ENCODE measurements at places on chromosomes 5 and 9.

- no peak for DNase-seq
Measured at GRCh38 chr9:4530375-4530774, 40.1 kb downstream of the SLC1A1 start.

DNA sequence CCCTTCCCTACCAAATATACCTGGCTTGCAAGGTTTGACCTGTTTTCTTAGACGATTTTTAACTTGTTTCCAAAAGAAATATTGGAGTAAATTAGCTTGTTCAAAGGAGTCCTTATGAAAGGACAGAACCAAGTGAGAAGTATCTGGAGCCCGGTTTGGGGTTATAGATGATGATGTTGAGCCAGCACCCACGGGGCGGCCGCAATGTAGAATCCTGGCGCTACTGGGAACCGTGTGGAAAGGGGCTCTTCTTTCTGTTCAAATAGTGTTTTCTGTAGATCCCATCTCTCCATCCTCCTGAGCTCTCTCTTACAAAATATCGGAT, 517 bp upstream of the EXOSC2 start:
- DNase-seq = no peak

- peak; percentile 76 for DNase-seq
Measured at GRCh38 chr5:140261403-140262171, 41.3 kb downstream of the PFDN1 start.

- no peak for DNase-seq
Measured at GRCh38 chr9:25415718-25416117, 262.5 kb downstream of the TUSC1 start.

- DNase-seq = peak; percentile 46
Measured at GRCh38 chr9:124133727-124134126, 122.2 kb downstream of the LHX2 start.

DNA sequence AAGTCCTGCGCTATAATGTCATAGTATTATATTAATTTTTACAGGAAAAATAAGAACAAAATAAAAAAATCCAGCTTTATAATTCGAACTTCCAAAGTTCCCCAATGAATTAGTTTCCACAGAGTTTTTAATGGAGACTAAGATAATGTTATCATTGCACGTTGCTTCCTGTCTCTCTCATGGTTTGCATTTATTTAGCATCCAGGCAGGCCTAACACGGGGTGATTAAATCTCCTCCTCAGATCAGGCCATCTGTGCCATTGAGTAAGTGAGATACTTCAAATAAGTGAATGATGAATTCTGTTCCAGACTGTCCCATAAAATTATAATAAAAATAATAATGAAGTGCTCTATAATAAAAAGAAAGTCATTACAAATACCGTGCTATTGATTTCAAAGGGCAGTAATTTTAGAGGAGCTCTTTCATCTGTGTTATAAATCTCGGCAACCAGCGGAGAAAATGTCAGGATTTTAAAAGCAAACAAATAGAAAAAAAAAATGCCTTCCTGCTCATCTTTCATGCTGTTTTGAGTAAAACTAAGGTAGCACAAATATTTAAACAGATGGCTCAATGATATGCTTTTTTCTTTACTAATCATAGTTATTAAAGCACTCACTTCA, 570.6 kb upstream of the ZNF608 start:
- DNase-seq = no peak

GRCh38 chr9:124179196-124180071, 78.3 kb upstream of the NEK6 start:
- no peak for DNase-seq

DNA sequence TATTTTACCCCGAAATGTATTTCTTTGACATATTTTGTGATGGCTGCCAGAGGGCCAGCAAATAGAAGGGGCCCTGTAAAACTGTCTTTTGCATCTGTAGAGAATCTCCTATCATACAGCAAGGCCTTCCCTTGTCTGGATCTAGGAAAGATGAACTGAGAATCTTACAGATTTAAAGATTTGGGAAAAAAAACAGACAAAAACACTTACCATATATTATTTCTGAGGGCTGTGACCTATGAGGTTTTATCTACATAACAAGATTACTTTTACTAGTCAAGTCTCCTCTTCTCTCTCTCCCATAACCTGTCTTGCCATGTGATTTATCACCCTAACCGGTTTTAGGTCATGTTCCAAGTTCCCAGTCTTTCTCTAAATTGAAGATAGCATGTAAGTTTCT, 599.2 kb upstream of the CDH6 start:
- no peak for DNase-seq

GRCh38 chr9:7375013-7375511, 424.5 kb downstream of the DMAC1 start:
- no peak for DNase-seq

DNA sequence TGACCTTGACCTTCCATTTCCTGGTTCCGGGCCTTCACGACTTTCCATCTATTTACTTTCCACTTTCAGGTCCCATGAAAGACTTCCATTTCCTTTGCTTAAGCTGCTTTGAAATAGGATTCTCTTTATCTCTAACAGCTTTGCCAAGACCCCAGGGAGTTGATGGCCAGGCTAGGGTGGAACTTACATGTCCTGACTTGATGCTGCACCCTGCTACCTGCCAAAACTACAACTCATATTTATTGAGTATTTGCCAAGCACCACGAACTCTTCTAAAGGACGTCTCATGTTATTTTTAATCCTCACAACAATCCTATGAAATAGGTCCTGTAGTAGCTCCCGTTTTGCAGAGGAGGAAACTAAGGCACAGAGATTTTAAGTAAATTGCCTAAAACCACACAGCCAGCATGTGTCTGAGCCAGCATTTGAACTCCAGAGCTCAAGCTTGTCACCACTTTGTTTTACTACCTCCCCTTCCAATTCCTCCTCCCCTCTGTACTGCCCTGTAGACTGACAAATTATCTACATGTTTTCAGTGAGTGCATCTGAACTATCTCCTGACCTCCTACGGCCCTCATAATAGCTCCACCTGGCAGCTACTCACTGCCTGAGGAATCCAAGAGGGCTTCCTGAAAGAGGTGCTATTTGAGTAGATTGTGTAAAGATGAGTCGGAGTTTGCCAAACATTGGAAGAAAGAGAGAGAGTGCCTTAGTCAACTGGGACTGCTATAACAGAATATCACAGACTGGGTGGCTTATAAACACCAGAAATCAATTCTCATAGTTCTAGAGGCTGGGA, 38.4 kb upstream of the SMIM23 start:
- no peak for DNase-seq

- DNase-seq = no peak
Measured at GRCh38 chr5:23755906-23756305, 248.5 kb downstream of the PRDM9 start.

GRCh38 chr5:166340039-166340438, 1951.4 kb upstream of the WWC1 start:
- no peak for DNase-seq

DNA sequence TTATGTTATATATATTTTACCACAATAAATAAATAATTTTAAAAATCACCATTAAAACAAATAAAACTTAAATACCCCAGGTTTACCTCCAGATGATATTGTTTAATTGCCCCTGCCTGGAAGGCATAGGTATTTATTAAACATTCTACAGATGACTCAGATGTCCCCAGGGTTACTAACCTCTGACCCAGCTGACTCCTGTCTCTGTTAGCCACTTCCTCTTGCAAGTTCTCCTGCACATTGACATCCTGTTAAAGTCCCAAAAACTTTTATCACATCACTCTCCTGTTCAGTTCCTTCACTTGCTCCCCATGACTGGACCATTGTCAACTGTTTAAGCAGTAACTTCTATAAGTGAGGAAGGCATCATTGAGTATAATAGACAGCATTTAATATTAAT, 37.0 kb upstream of the RAB3C start:
- DNase-seq = no peak

- no peak for DNase-seq
Measured at GRCh38 chr5:66864240-66864884, 268.2 kb downstream of the MAST4 start.

- no peak for DNase-seq
Measured at GRCh38 chr5:150184990-150185912, 4.6 kb upstream of the SLC6A7 start.

GRCh38 chr9:91841591-91841990, 108.4 kb downstream of the ROR2 start:
- no peak for DNase-seq

DNA sequence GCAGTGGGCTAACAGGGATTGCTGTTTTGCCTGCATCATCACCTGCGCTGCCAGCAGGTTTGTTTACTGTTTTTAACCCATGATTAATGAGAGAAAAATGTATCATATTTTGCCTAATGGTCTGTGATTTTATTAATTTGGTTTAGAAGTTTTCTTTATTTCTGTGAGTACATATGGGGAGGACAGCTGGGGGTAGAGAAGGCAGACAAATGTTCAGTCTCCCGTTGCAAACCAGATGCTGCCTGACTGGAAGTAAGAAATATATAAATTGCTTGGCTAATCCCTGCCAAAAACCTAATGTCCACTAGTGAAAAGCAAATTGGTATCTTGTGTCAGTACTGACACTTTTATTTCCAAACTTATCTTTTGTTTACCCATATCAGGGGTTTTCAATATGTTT, 1766.1 kb upstream of the C9orf72 start:
- no peak for DNase-seq

GRCh38 chr5:107673368-107674136, 2.8 kb upstream of the EFNA5 start:
- peak; percentile 74 for DNase-seq

GRCh38 chr5:51494821-51495220, 111.6 kb downstream of the ISL1 start:
- DNase-seq = no peak

DNA sequence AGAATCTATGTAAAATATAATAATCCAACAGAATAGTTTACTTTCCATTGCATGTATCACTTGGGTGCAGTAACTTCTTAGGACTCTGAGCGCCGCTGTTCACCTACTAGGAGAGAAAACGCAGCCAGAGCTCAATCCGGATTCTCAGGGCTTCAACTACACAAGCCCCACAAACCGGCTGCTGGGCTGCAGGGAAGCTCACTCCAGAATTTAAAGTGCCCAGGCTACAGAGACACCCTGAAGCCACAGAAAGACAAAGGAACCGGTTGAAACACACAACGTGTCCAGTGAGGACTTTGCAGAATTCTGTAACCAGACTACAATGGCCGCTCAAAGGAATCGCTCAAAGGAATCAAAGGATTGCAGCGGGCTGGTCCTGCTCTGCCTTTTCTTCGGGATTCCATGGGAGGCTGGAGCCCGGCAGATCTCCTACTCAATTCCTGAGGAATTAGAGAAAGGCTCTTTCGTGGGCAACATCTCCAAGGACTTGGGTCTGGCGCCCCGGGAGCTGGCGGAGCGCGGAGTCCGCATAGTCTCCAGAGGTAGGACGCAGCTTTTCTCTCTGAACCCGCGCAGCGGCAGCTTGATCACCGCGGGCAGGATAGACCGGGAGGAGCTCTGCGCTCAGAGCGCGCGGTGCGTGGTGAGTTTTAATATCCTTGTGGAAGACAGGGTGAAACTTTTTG, at the start of gene PCDHGA10:
TSS of gene PCDHGA10 (plus strand) at position 134 of the 686 bp plus-strand sequence. CDS start at position 323, 189 bp downstream.
- no peak for DNase-seq

DNA sequence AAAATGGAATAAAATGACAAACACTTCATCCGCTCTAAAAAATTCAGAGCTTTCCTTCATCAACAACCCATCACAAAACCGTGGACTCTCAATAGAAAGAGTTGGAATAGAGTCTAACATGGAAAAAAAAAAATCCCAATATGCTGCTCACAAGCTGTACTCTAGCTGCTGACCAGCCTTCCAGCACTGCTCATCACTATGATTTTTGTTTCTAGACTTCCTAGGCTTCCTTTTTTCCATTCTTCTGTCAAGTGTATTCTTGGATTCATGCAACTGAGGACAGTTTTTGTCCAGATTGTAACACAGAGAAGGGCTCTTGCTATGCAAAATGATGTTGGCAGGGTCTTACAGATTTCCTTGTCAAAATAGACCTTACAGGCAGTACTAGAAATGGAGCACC, 34.5 kb downstream of the RFK start:
- DNase-seq = no peak

- no peak for DNase-seq
Measured at GRCh38 chr9:7360513-7360912, 439.1 kb downstream of the DMAC1 start.

GRCh38 chr5:140718266-140718592, 18.0 kb downstream of the ZMAT2 start:
- DNase-seq = no peak

- no peak for DNase-seq
Measured at GRCh38 chr9:96173640-96174039, 128.3 kb downstream of the HSD17B3 start.

DNA sequence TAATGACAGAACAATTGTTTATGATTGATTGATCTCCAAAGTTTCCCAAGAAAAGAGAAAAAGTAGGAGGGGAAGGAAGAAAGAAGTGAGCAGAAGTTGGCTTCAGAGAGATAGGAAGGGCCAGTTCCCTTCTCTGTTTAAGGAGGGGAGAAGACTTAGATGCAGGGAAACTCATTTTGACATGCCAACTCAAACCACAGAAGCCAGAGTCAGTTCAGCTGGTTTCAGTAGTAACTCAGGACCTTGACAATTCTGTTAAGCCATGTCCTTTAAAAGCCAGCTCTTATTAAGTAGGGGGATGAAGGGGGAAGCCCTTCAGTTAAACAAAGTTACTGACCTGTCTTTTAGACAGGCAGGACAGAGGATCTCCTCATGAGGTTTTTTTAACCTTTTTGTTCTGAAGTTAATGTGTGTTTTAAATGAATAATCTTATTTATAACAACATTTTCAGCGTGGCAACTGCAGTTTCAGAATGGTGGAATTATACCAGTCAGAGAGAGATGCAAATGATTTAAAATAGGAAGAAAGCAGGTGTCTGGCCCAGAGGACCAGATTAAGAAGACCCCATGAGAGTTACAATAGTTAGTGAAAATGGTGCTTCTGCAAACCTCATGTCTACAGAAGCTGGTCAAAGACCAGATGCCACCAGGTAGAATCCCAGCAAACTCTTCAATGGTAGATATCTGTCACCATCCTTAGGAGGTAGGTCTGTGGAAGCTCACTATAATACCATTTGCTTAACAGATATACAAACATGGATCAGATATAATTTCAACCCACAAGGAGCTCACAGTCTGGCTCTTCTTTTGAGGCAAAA, 29.3 kb upstream of the ABL1 start:
- DNase-seq = no peak

- DNase-seq = peak; percentile 44
Measured at GRCh38 chr5:149439899-149440542, 60.9 kb upstream of the IL17B start.

- peak; percentile 41 for DNase-seq
Measured at GRCh38 chr9:121271368-121272341, 3.7 kb downstream of the GSN start.

DNA sequence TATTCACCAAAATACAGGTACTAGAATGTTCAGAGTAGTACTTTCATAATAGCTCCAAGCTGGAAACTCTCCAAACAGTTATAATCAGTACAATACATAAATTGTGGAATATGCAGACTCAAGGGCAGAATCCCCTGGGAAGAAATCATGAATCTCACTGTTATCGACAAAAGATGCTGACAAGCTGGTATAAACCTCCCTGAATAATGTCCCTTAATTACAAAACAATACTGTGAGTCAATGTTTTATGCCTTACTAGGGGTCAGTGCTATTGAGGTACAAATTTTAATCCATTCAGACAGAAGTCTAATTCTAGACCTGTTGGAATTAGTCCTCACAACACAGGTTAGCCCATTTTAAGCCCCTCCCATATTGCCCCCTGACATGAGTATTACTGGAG, 532.3 kb downstream of the DTWD2 start:
- DNase-seq = no peak

GRCh38 chr9:130490981-130491380, 46.2 kb downstream of the ASS1 start:
- no peak for DNase-seq

Measured in head of caudate nucleus (tissue), 42 donors.